ENCODE measurements at places on chromosomes 1 and 21.

GRCh38 chr1:154404984-154405746 lies at the start of gene IL6R:
Gene IL6R (plus strand): TSS chr1:154405343. CDS start chr1:154405630, 287 bp downstream.
- peak; percentile 97 for DNase-seq

- no peak for DNase-seq
Observed at GRCh38 chr21:44052071-44052829, 40.1 kb downstream of the TRAPPC10 start.

- no peak for DNase-seq
Observed at GRCh38 chr1:67013573-67013972, 40.4 kb downstream of the SLC35D1 start.

DNA sequence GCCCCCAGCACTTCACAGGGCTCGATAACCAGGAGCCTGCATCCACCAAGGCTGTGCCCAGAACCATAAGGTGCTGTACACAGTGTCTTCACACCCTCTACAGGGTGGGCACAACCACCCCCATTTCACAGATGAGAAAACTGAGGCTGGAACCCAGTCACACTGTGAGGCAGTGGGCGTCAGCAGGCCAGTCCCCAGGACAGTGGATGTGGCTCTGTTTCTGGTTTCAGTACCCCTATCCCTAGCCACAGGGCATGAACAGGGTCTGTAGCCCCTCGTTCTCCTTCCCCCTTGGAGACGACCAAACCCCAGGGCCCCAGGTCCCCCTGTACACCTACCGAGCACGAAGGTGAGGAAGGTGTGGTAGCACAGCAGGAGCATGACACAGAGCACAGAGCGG lies 27.6 kb downstream of the TTC39A start:
- no peak for DNase-seq

GRCh38 chr21:44734841-44735240 lies 23.5 kb upstream of the TSPEAR start:
- no peak for DNase-seq

Data from psoas muscle (tissue), 8 donors.